Stimulated activated CD4-positive, alpha-beta T cell treated with anti-CD3 and anti-CD28 coated beads, Interleukin-1b, Interleukin-23, amount 100 ng/mL, for 1 hour (primary cell): ENCODE measurements at places on chromosomes 16 and 17.

- DNase-seq: no peak
Observed at GRCh38 chr16:1323296-1324239, 9.9 kb upstream of the BAIAP3 start.

DNA sequence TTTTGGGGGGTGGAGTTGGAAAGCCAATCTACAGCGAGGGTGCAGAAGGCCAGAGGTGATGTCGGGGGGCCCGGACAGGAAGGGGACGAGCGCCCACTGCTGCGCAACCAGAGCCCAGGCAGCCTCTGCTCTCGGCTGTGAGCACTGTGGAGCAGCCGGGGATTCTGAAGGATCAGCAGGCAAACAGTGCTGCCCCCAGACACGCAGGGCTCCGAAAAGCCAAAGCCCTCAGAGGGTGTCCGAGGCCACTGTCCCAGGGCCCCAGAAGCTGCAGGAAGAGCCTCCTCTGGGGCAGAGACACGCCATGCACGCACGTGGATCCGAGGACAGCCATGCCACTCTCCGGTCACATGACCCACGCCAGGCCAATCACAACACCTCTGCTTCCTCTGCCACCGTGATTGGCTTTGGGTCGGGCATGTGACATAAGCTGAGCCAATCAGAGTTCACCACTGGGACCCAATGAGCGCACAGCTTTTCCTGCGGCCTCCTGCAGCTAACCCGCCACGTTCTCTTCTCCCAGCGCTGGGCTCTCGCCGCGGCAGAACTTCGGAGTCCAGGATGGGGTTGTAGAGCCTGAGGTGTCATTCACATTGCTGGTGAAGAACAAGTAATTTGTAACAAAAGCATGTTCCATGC is 40.7 kb downstream of the ACTG1 start:
- no peak for DNase-seq

DNA sequence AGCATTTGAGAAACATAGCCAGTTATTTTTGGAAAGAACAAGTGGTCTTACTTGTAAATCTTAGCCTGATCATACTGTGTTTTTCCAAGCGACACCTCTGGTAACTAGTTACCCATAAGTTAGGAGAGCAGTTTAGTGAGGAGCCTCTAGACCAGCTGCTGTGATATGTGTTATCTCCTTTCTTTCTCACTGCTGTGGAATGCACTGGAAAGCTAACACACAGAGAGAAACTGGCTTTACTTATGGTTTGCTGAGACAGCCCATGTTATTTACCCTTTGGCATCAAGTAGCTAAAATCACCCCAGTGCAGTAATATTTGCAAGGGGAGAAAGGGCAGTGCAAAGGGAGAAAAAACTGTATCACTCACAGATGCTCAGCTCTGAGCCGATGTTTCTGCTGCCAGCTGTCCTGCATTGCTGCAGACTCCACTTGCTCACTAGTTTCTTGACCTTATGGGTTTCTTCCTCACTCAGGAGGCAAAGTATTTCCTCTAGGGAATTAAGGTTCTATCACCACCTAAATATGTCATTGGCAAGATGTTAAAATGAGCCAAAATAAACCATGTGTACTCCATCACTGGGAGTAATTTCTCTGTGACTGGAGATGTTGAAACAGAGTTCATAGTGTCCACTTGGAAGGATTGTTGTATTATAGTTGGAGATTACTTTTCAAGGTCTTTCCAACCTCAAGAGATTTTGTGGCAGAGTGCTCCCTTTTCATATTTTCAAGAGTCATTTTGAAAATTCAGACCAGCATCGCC is 2.3 kb downstream of the RBFOX1 start:
- DNase-seq: no peak

DNA sequence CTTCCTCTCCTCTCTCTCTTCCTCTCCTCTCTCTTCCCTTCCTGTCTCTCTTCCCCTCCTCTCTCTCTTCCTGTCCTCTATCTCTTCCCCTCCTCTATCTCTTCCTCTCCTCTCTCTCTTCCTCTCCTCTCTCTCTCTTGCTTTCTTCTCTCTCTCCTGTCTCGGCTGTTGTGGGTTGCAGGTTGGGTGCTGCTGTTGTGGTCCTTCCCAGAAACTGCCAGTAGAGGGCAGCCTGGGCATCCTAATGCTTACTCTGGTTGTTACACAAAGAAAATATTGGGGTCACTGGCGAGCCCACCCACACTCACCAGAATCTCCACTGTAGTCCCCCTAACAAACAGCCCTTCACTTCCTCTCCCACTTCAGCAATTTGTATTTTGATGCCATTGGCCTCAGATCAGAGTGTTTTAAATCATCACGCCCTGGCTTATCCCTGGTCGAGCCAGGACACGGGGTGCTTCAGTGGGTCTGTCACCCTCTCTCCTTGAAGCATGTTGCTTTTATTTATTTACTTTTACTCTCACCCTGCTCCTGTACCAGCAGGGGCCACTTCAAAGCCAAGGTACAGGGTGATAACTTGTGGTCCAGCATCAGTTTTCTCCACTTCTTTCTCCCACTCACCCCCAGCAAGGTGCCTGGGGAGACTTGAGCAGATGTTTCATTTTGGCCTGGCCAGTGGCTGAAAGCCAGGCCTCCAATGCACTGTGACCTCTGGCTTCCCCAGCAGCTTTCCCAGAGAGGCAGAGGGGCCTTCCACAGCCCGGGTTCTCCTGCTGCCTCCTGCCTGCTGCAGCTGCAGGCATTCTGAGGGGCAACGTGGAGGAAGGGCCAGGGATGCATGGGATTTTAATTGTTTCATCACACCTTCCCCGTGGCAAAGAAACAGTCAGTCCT is 4.7 kb upstream of the MMP15 start:
- DNase-seq: no peak

GRCh38 chr17:31394544-31394943 is 3.1 kb downstream of the RAB11FIP4 start:
- DNase-seq: no peak

GRCh38 chr16:74999219-74999608 is 390 bp downstream of the ZNRF1 start:
- DNase-seq: no peak

GRCh38 chr16:53053967-53054669 is 673 bp upstream of the CHD9 start:
- no peak for DNase-seq

DNA sequence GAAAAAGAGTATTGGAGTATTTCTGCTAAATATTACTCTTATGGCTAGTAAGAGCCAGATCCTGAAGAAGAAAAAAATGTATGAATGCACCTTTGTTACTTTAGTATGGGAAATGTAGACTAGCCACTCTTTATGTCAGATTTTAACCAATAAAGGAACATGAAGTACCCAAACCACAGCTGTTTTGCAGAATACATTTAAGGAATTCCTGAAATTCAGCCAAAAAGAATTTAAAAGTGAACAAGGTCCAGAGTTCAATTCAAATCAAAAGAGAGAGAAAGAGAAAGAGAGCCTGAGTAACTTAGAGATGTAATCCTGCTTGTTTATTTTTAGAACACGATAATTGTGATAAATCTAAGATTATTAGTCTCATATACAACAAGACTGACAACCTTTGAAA is 1.2 kb downstream of the KCNJ16 start:
- DNase-seq: no peak

- no peak for DNase-seq
Observed at GRCh38 chr17:82894389-82894788, 54.6 kb upstream of the ZNF750 start.

DNA sequence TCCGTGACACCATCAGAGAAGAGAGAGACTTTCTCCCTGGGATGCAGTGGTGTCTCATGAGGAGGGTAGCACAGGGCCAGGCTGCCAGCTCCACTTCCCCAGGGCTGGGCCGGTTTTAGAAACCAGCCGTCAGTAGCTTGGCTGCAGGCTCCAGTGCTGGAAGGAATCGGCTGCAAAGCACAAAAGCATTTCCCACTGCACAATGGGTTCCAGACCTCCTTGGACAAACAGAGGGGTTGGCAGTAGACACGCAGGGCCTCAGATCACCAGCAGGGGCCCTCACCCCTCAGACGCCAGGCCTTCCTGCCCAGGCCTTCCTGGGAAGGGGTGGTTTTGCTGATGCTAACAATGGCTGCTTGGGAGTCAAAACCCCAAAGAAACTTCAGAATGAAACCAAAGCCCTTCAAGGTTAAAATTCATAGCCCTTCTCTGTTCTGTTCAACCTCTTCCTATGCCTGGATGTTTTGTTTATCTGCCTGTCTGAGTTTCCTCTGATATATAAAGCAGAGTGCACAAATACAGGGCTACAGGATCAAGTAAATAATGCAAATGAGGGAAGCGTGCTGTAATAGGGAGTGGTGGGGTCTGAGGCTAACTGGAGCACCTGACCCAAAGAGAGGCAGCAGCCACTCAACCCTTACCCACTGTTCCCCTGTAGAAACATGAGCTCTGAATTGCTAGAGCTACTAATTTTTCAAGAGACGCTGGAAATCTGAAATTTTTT is 26.2 kb downstream of the TEKT5 start:
- DNase-seq: no peak

DNA sequence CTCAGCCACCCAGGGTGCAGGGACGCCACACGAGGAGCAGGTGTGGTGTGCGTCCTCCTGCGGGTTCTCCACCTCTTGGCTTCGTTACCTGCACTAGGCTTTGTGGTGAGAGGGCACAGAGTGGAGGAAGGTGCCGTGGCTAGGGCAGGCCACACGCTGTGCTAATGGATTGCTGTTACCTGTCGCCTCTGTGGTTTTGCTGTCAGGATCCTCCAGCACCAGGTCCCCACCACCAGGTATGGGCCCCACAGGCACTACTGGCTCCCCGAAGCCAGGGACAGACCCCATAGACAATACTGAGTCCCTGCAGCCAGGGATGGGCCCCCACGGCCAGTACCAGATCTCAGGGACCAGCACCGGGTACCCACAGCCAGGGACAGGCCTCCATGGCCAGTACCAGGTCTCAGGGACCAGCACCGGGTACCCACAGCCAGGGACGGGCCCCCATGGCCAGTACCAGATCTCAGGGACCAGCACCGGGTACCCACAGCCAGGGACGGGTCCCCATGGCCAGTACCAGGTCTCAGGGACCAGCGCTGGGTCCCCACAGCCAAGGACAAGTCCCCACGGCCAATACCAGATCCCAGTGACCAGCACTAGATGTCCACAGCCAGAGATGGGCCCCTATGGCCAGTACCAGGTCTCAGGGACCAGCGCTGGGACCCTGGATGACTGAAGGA is 315.6 kb downstream of the SEC14L1 start:
- DNase-seq: no peak

- DNase-seq: peak; percentile 53
Observed at GRCh38 chr17:76726776-76727718, at the start of gene METTL23. METTL23 (plus strand) TSS chr17:76726839; CDS start chr17:76729711, 2,872 bp downstream.

DNA sequence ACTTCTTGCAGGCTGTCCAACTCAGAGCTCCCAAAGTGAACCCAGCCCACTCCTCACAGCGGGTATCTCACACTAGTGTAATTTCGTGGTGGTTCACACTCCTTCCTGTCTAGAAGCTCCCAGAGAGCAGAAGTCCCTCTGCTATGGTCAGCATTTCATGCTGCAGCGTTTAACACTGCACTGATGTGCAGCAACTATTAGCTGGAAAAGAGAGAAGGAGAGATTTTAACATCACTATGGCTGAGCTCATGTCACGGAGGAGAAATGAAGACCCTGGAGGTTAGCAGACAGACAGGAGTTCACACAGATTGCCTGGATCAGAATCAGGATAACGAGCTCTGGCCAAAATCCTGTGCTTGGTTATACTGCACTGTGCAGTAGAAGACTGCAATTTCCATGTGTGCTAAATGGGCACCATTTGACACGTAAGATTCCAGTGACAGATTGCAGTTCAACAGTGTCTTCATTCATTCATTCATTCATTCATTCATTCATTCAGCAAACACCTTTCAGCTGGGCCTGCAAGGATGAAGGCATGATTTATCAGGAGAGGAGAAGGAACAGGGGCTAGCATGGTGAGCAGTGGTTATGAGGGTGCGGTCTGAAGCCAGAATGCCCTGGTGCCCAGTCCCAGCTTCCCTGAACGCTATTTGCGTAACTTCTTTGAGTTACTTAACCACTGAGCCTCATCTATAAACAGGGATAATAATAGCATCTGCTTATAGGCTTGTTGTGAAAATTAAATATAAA is 5.3 kb upstream of the CCL1 start:
- no peak for DNase-seq

GRCh38 chr16:49899991-49900695 is 44.2 kb upstream of the ZNF423 start:
- no peak for DNase-seq

DNA sequence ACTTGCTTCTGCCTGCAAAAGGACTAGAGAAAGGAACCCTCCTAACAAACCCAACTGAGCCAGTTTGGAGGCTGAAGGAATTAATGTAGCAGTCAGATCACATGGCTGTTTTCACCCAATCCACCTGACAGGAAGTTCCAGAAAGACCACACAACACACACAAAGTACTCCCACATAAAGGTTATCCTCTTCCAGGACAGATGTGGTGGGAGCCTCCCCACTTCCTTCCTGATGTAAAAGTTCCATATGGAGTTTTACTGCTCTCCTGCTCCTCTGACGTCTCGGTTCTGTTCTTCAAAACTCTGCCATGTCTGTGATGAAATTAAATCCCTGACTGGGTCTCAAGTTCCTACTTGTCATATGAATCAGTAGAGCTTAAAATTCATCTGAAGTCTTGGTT is 497.0 kb upstream of the HSBP1 start:
- DNase-seq: no peak

GRCh38 chr17:34226011-34226743 is 28.9 kb upstream of the CCL2 start:
- DNase-seq: no peak

- DNase-seq: no peak
Observed at GRCh38 chr16:14572535-14572934, 57.5 kb downstream of the PARN start.

GRCh38 chr17:17298108-17298507 is 5.1 kb upstream of the NT5M start:
- no peak for DNase-seq

DNA sequence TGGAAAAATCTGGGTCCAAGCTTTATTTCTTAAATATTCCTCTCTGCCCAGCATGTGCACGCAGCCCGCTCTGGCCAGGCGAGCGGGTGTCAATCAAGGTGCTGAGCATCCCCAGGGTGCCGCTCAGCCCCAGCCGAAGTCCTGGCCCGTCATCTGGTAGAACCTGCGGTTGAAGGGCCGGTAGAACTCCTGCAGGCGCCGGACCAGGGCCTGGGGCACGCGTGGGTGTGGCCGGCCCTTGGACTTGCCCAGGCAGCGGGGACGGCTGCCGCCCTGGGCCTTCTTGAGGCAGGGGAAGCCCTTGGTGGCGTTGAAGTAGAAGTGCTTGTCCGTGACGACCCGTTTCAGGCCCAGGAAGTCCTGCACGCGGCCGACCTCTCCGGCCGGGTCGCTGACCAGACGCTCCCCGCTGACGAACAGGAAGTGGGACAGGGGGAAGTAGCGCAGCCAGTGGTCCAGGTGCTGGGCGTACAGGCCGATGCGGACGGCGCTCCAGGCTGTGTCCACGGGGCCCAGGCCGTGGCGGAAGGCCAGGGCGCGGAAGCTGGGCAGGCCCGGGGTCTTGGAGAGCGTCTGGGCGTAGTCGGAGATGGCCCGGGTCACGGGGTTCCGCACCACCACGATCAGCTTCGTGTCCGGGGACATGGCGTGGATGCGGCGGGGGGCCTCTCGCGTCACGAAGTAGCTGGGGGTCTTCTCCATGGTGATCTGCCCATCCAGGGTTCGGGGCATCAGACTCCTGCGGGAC is 6.6 kb downstream of the HS3ST6 start:
- no peak for DNase-seq
